ENCODE measurements at places on chromosomes 12 and 14.

DNA sequence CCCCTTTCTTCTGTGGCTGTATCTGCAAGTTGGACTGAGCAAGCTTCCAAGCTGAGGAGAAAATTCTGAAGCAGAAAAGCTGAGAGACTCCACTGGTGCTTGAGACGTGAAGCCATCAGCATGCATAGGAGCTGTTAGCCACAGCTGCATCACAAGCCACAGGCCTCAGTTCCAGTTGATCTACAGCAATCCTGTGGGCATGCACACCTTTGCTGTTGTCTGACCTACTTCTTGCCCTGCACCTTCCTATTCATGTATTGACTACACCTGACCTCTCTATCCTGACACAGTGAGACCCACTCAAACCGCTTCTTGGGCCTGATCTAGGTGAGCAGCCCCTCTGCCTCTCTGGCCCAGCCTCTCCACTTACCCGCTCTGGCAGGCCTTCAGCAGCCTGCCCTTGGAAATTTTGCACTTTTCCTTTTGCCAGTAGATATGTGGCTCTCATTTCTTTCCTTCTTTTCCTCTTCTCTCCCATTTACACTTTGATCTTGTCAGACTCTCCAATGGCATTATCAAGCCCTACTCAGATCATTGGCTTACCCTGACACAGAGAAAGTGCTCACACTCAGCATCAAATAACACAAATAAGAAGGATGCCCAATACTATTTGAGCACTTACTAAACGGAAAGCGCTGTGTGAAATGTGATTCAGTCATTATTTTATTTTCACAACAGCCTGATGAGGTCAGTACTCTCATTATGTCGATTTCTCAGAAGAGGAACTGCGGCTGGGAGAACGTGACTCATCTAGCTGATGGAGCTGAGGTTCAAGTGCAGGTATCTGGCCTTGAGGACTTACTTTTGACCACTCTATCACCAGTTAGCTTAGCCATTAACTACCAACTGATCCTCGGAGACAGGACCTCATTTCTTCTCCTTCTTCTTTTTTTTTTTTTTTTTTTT, 21.9 kb upstream of the PTGR2 start:
- DNase-seq, result no peak

- no peak for DNase-seq
Observed at GRCh38 chr14:102496958-102497744, 12.4 kb downstream of the ANKRD9 start.

DNA sequence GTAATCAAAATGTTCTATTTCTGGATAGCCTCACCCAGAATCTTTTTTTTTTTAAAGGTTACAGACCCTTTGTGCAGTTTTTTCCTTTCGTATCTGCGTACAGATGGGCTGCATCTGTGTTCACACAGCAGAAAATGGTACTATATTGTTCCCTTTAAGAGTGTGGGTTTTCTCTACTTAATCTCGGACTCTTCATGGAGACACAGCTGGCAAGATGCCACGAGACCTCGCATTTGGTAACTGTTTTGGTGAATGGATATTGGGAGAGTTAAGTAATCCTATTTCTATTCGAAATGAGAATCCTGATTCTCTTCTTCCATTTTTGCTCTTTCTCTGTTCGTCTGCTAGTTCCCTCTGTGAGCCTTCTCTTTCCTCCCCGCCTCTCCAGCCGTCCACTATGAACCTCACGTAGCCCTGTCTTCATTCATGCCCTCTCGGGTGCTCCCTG, 85.7 kb downstream of the SAMD4A start:
- DNase-seq, result peak; percentile 58

DNA sequence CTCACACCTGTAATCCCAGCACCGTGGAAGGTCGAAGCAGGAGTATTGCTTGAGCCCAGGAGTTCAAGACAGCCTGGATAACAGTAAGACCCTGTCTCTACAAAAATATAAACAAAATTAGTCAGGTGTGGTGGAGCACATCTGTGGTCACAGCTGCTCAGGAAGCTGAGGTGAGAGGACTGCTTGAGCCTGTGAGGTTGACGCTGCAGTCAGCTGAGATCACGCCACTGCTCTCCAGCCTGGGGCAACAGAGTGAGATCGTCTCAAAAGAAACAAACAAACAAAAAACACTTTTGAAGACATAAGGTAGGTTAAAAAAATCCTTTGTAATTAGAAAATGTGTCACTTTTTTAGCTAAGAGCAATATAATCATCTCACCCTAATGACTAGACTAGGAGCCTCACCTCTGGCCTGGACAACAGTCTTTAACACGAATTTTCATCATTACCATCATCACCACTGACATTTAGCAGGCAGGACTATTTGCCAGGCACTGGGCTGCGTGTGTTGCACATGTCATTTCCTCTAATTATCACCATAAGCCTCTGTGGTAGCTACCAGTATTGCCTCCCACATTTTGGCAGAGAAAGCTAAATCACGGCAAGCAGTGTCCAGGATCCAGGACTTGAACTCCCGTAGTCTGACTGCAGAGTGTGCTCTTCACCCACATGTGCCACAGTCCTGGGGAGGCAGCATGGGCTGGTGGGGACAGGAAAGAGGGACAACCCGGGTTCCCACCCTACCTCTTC, 4.6 kb upstream of the SYCP3 start:
- no peak for DNase-seq

DNA sequence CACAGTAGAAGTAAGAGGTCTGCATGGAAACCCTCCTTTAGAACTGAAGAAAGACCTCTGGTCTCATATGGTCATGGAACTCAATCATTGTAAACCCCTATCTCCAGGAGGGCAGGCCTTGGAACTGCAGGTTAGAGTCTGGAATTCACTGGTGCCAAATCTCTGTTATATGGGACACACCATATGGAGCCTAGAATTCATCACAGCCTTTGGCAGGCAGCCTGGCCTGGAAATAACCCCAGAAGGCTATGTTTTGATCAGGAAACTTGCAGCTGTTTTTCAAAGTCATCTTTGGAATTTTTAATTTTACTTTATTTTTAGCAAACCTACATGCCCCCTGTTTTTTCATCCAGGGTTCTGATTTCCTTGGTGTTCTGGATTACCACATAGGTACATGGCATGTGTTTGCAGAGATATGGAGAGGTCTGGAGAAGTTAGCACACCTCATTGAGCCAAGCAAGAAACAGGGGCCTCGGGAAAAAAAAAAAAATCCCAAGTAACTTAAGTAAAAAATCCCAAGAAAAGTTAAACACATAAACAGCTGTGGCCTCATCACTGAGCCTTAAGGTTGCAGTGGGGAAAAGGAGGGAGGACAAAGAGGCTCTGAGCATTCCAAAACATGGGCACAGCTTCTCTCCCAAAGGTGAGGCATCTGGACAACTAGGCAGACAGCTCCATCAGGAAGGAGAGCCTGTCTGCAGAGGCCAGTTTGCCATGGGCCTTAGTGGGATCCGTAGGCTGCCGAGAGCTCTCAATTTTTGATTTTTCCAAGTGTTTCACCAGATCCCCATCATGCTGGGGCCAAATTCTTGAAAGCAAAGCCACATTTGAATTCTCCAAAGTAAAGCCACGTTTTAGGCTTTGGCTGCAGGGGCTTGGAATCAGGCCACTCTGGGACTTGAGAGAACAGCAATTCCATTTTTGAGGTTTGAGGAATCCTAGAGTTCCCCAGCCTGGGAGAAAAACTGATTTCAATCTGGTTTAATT, 339.6 kb upstream of the TBX3 start:
- DNase-seq, result no peak

- no peak for DNase-seq
Observed at GRCh38 chr12:58496411-58497190, 423.7 kb downstream of the LRIG3 start.

DNA sequence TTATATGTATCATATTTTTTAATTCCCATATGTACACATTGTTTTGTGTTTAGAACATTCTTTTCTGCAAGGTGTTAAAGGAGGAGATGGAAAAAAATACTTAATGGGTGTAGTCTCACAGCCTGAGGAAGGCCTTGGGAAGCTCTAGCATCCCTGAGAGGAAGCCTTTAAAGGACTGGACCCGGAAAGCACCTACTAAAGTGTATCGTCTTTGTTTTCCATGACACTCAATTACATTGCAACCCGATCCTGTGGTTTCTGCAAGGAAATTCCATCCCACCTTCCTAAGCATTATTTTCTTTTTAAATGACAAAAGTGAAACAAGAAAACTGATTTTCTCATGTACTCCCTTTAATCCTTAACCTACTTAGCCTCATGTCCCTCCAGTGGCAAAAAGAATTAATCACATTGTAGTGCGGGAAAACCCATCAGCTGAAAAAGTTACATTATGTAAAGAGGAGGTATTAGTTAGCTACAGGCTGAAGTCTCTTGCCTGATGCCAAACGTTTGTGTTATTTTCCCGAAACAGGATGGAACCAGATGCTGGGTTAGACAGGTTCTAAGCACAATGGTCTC, 147.8 kb upstream of the CPSF6 start:
- DNase-seq, result no peak

DNA sequence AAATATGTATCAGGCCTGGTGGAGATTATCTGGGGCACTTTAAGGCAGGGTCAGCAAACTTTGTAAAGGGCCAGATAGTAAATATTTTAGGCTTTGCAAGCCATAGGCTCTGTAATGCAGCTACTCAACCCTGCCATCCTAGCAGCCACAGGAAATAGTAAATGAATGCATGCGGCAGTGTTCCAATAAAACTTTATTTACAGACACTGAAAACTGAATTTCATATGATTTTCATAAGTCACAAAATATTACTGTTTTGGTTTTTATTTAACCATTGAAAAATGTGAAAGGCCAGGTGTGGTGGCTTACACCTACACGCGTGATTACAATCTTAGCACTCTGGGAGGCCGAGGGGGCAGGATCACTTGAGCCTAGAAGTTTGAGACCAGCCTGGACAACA, 3.2 kb upstream of the CAMKK2 start:
- DNase-seq, result no peak
